ENCODE measurements at places on chromosomes 16 and 17.

DNA sequence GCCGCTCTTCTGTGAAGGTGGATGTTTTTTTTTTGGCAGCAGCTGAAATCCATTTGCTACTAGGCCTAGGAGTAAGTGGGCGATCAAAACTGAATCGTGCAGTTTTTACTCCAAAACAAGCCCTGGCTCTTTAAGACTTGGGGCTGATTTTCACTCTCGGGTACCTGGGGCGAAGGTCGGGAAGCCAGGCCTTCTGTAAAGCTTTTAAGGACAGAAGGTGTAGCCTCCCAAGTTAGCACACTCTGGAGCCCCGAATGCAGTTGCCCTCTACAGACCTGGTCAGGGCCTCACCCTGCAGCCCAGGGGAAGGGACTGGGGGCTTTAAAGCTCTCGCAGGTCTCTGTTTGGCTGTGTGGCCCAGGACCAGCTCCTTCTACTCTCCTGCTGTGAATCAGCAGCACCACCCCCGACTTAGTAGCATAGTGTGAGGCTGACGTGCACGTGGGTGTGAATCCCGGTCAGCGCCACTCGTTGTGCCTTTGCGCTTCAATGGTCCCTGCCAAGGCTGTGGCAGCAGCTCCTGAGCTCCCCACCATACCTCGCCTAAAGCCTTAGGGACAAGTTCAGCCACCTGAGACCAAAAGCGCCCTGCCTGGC lies 49.9 kb downstream of the TMEM235 start:
- no peak for DNase-seq

GRCh38 chr17:38733982-38734973 lies 4.1 kb downstream of the CISD3 start:
- DNase-seq: peak; percentile 43

- no peak for DNase-seq
These were observed 53.9 kb downstream of the GNAO1 start for GRCh38 chr16:56245197-56245596.

GRCh38 chr16:19892902-19893301 lies 8.3 kb upstream of the GPRC5B start:
- DNase-seq: no peak

DNA sequence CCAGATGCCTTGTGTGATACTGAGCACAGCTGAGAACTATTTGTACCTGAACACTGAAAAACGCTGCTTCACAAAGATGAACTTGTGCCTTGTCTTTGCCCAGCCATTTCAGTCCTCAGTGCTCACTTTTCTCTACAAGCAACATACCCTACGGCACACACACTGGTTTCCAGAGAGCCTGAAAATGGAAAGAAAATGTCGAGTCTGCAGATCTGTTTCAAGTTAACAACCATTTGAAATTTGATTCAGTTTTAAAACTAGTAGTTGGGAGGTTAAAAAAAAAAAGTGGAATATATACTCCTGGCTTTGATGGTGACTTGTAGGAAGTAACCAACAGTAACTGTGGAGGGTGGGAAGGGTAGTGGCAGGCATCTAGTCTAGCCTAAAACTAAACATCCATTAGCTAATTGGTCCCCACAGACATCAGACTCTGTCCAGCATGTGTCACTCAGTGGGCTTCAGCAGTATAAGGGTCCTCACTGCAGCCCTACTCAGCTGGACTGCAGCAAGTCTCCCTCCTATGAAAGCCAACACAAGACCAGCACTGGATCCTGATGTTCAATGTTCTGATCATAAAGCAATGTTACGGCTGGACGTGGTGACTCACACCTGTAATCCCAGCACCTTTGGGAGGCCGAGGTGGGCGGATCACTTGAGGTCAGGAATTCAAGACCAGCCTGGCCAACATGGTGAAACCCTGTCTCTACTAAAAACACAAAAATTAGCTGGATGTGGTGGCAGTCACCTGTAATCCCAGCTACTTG lies 27.1 kb downstream of the ERN1 start:
- DNase-seq: no peak

DNA sequence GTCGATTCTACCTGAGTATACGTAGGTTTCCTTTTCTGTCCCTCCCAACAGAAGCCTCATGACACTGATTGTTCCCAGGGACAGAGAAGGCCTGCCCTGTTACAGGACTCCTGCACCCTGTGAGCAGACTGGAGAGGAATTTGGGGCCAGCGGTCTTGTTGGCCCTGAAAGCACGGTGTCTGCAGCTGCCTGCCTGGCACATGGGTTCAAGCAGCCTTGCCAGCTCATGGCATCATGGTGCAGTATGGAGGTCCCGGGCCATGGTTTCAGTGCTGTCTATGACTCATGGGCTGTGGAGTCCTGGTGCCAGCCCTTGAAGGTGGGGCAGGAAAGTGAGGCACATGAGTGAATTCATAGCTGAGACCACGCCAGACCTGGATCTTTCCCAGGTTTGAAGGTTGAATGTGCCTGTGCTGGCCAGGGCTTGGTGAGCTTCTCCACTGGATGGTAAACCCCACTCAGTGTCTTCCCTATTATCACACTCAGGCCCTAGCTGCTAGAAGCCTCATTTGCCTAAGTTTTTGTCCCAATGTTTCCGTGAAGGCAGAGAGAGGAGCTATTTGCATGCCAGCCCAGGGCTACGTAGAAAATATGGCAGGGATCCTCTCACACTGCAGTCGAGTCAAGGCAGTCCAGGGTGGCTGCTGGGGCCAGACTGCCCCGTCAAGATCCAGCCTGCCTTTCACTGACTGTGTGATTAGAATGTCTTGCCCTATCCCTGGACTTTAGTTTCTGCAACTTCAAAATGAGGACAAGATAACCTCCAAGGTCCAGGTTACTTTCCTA lies 277.2 kb upstream of the CCL2 start:
- no peak for DNase-seq

- DNase-seq: no peak
These were observed 594.8 kb upstream of the CDH5 start for GRCh38 chr16:65771707-65772106.

GRCh38 chr17:62666061-62666800 lies 38.8 kb downstream of the MRC2 start:
- no peak for DNase-seq

GRCh38 chr17:70288540-70289290 lies 119.4 kb downstream of the KCNJ2 start:
- DNase-seq: no peak

- DNase-seq: no peak
These were observed 785 bp downstream of the HID1 start for GRCh38 chr17:74971842-74972106.

GRCh38 chr17:11908711-11909146 lies 88.5 kb downstream of the ZNF18 start:
- DNase-seq: no peak

DNA sequence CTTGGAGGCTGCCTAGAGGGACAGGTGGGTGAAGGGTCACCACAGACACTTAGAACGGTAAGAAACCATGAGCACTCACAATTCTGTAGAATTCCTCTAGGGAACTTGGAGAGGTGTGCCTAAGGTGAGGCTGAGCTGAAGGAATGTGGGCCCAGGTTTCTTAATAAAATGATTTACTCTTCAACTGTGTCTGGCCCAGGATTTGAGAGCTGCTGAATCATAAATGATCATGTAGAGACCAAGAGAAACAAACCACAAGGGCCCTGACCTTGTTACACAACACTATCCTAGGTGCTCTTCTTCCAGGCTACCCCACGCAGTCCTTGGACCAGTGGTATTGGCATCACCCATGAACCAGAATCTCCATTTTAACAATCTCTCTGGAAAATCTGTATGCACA lies 27.7 kb downstream of the ZNF18 start:
- DNase-seq: no peak

GRCh38 chr17:14398766-14399165 lies 97.9 kb downstream of the HS3ST3B1 start:
- no peak for DNase-seq

- no peak for DNase-seq
These were observed 23.9 kb upstream of the NOL11 start for GRCh38 chr17:67693811-67694210.

- DNase-seq: no peak
These were observed 2.9 kb downstream of the ZNF750 start for GRCh38 chr17:82836823-82837357.

- no peak for DNase-seq
These were observed 11.3 kb downstream of the COIL start for GRCh38 chr17:56949595-56949994.

GRCh38 chr17:67517325-67517724 lies 140.2 kb downstream of the PITPNC1 start:
- DNase-seq: no peak

GRCh38 chr17:69227541-69227940 lies 1.1 kb downstream of the ABCA10 start:
- DNase-seq: no peak
